ENCODE measurements at places on chromosomes 7 and 10.

GRCh38 chr10:100330079-100330478, at the start of gene PKD2L1:
Gene PKD2L1, minus strand, starts transcription at chr10:100330228. Its CDS starts 125 bp downstream, at chr10:100330103.
- no peak for DNase-seq

DNA sequence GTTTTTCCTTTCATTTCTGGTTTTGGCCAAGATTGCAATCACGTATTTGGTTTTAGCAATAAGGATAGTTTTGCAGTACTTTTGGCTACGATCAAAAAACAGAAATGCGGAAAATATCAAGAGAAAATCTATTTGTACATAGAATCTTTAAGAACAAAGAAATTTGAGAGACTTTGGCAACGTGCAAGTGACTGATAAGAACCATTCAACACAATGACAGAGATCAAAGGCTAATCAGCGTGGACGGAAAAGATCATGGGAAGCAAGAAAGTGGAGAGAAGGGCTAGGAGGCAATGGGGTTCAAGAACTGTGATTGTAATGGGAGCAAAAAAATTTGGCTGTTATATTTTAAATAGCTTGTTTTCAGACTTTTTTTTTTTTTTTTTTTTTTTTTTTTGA, 16.2 kb upstream of the LRRN3 start:
- DNase-seq = no peak

DNA sequence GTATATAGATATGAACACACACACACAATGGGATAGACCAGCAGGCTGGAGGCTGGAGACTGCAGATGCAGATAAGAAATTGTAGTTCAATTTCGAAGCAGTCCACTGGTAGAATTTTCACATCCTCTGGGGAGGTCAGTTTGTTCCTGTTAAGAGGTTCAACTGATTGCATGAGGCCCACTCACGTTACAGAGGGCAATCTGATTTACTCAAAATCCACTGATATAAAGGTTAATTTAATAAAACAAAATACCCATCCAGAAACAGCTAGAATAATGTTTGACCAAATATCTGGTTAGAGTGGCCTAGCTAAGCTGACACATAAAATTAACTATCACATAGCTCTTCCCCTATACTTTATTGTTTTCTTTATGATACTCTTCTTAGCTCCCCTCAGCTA, 162.9 kb upstream of the SMIM30 start:
- no peak for DNase-seq

DNA sequence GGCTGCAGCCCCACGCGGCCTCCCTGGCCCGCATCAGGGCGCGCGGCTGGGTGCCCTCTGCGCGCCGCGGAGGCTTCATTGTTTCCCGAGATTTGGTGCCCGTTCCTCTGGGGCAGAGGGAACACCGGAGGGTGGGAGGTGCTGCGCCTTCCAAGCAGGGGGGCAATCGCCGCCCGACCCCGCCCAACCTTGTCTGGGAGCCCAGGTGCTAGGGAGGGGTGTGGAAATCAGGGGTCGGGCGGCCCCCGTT, 1.0 kb upstream of the NRP1 start:
- DNase-seq = no peak

- no peak for DNase-seq
Observed at GRCh38 chr10:59337201-59337652, 25.1 kb downstream of the FAM13C start.

GRCh38 chr10:119426699-119427098, 115.8 kb downstream of the RGS10 start:
- DNase-seq = no peak

GRCh38 chr7:2104716-2105115, 128.0 kb downstream of the MAD1L1 start:
- DNase-seq = no peak

- no peak for DNase-seq
Observed at GRCh38 chr7:5492020-5492635, 68.5 kb upstream of the TNRC18 start.

DNA sequence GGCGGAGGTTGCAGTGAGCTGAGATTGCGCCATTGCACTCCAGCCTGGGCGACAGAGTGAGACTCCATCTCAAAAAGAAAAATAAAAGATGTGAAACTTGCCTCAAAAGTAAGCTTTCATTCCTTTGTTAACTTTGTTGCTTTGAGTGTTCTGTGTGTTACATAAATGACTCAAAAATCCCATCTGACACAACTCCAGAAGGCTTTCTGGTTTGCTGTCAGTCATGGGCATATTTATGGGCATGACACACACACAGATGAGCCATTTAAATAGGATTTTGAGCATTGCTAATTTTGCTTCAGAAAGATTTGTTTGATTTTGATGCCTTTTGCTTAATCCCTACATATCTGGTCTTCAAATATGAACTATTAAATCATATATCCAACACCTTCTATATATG, 82.6 kb downstream of the CACNB2 start:
- DNase-seq = peak; percentile 39

- DNase-seq = no peak
Observed at GRCh38 chr10:72081772-72082590, 6.4 kb downstream of the SPOCK2 start.

GRCh38 chr7:148521271-148521670, 69.3 kb upstream of the C7orf33 start:
- no peak for DNase-seq

DNA sequence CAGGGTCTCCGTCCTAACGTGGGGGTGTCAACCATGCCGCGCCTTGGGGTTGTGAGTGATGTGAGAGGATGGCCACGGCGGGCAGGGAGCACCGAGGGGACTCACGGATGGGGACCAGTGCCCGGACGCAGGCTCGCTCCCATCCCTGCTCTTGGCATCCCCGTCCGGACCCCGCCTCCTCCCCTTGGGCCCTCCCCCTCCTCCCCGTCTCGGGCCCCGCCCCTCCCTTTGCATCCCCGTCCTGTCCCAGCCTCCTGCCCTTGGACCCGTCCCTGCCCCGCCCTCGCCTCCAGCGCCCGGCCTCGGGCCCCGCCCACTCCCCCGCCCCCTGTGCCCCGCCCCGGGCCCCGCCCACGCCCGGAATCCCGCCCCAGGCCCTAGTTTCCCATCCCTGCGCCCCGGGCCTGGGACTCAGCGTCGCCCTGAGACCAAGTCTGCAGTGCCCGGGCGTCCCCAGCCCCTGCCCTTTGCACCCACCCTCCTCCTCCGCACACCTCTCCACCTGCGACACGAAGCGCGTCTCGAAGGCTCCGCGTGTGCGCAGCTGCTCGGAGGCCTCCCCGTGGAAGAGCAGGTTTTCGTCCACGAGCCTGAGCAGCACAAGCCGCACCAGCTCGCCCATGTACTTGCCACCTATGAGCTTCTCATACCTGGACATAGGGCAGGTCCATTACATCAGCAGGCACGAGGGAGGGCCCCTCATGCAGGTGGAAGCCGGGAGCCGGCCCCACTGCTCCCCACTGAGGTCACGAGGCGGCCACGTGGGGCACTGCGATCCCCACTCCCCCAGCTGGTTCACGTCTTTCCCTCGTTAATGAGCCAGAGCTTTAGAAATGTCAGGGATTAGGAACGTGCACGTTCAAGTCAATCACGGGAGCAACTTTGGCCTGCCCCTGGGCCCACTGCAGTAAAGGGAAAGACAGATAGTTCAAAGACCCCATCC, 5.1 kb upstream of the MYL7 start:
- DNase-seq = peak; percentile 50

GRCh38 chr10:89122433-89123051, 84.6 kb downstream of the CH25H start:
- peak; percentile 84 for DNase-seq

GRCh38 chr7:131145770-131146169, 181.9 kb upstream of the MKLN1 start:
- no peak for DNase-seq

- DNase-seq = no peak
Observed at GRCh38 chr10:82668221-82668895, 793.4 kb downstream of the NRG3 start.

- DNase-seq = no peak
Observed at GRCh38 chr7:131681961-131682360, 125.5 kb upstream of the PODXL start.

GRCh38 chr10:28523725-28524252, 9.1 kb upstream of the WAC start:
- no peak for DNase-seq

DNA sequence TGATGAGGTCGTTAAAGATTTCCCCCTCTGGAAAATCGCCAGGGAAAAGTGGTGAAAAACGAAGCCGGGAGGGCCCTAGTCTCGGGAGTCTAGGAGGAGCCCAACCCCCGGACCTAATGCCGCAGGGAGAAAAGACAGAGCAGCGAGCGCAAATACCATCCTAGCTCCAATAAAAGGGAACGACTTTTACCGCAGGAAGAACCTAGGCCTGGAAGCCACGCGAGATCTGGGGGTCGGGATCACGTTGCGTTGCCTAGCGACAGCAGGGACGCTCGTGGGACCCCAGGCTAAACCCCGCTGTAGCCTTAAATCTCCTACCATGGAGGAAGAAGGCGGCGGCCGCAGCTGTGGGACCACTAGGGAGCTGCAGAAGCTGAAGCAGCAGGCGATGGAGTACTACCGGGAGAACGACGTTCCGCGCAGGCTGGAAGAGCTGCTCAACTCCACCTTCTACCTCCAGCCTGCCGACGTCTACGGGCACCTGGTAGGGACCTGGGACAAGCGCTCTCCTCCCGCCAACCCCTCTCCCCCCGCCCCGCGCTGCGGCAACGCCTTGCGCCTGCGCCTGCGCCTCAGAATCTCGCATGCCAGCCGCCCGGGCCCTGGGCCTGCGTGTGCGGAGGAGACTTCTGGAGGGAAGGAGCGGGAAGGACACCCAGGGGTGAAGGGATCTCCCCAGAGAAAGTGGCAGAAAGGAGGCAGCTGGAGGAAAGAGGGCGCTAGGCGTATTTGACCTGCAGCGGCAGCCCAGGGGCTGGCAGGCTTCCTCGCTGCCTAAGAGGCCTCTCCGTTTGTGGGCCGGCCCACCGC, at the start of gene ENO4:
TSS of gene ENO4 (plus strand) at position 252 of the 810 bp plus-strand sequence. CDS start at position 320, 68 bp downstream.
- DNase-seq = peak; percentile 39

DNA sequence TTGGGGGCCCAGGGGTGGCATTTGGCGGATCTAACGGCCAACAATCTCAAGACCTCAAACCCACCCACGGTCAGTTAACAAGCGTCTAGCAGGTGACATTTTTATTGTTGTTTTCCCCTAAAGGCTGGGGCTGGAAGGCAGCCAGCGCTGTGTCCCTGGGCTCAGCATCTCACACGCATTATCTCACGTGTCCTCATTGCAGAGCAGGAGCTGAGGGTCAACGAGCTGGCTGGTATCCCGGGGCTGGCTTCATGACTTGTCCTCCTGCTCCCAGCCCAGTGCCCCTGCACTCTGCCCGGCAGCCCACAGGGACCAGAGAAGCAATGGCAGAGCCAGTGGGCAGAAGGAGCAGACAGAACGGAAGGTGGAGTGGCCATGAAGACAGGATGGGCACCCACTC, 54.4 kb upstream of the TMEM273 start:
- no peak for DNase-seq

GRCh38 chr7:127378537-127378936, 14.0 kb downstream of the ZNF800 start:
- DNase-seq = no peak

DNA sequence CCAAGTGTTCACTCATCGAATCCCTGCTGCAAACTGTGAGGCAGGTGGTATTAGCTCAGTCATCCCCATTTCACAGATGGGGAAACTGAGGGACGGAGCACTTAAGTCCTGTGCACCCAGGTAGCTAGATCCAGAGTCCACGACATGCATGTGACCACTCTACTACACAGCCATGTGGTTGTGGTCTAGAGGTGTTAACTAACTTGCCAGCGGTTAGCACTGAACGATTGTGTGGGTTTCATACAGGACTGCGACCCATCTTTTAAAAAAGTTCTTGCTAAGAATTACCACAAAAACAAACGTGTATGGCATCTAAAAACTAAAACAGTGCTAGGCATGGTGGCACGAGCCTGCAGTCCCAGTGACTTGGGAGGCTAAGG, 16.1 kb upstream of the ABCC2 start:
- no peak for DNase-seq

- DNase-seq = peak; percentile 52
Observed at GRCh38 chr7:99407872-99408378, 472 bp downstream of the PDAP1 start.

DNA sequence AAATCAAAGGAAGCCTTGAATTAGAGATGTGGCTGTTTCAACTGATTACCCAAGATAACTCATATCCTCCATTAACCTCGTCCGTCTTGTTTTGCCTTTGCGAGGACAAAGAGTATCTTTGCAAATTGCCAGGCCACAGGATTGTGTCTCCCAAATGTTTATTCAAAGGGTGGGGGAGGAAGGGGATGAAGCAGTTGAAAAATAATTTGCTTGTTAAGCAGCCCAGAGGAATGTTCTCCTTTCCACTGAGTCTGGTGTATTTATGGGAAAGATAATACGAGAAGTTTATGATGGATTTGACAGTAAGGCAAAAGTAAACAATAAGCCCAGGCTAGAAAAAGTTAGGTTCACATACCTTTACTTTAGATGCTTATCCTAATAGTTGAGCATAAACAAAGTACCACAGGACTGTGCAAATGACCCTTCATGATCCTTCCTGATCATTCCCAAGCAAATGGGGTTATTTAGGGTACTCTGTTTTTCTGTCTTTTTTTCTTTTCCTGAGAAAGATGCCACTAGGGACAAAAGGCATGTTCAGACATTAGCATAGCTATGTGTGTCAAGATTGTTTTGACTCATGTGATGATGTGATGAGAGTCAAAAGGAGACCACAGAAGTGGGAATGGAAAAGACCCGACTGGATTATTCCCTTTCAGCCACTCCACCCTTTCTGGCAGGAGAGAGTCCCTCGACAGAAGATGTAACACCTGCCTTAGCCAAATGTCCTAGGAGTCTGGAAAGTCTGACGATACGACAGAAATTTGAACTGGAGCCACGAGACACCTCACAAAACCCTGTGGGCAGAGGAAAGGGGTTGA, 243.0 kb upstream of the GLI3 start:
- no peak for DNase-seq

DNA sequence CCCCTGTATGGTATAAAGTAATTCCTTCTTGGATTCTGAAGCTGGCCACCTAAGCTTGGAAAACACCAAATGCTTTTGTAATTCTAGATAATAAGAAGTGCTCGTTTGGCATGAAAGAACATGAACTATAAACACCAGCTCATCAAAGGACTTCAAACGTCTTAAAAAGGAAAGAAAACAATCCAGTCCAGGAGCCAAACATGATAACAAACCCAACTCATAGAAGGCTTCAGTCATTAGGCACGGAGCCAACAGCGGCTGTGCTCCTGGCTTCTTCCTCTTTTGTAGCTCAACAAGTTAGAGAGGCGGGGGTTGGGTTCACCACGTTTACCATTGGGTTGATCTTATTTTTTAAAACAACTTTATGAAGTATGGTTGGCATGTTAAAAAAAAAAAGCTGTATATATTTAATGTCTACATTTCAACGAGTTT, 56.4 kb upstream of the ECHDC3 start:
- DNase-seq = peak; percentile 88

- DNase-seq = peak; percentile 59
Observed at GRCh38 chr10:31101123-31101522, 69.5 kb upstream of the ZNF438 start.

DNA sequence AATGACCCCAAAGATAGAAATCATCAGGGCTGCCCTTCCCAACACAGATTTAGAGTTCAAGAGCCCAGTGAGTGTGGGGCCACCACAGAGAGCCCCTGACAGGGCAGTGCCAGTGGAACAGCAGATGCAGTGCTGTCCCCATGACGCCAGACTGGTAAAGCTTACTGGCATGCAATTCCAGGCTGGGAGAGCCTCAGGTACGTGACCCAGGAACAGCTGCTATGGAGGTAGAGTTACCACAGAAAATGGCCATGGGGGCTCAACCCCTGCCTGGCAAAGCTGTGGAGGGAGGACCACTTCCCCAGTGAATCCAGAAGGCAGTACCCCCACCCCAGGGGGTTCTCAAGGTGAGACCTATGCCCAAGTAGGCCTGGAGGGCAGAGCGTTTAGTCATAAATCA, 228.5 kb downstream of the POLR1F start:
- DNase-seq = no peak

Data from suppressor macrophage treated with lipopolysaccharide for 4 hours (primary cell).